ENCODE measurements at places on chromosomes 5 and 9.

DNA sequence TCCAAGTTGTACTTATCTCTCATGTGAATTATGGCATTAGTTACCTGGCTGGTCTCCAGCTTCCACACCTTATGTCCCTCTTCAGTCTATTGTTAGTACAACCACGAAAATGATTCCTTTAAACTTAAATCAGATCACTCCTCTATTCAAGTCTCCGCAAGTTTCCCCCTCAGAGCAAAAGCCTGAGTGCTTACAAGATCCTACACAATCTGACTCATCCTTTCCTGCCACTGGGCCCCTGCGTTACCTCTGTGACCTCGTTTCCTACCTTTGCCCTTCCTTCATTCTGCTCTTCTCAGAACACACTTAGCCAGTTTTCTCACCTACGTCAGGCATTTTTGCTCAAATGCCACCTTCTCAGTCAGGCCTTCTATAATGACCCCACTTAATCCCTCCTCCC is 45.1 kb upstream of the GLIS3 start:
- DNase-seq, result no peak

DNA sequence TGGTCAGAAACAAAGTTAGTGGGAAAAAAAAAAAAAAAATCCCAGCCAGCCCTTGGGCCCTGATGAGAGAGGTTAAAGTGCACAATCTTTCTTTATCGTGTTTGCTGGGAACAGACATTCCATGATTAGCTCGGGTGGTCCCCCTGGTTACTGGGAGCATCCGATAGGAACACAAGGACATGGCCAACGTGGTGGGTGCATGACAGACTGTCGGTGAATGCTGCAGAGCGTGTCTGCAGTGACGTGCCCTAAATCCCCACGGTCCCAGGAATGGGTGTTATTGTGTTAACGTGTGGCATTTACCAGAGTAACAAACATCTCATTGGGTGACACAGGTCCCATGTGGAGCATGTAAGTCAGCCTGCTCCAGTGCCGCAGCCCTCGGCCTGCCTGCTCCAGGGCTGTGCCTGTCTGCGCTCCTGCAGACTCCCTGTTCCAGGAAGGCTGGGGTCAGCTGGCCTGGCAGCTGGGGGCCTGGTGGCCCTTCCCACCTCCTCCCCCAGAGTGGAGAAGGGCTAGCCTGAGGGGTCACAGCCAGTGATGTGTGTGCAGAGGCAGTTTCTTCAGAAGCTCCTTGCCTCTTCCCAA is 34.3 kb upstream of the TBC1D2 start:
- no peak for DNase-seq

- no peak for DNase-seq
Measured at GRCh38 chr9:22238809-22239684, 207.6 kb upstream of the DMRTA1 start.

GRCh38 chr5:132816554-132816953 is 3.5 kb downstream of the SOWAHA start:
- no peak for DNase-seq

DNA sequence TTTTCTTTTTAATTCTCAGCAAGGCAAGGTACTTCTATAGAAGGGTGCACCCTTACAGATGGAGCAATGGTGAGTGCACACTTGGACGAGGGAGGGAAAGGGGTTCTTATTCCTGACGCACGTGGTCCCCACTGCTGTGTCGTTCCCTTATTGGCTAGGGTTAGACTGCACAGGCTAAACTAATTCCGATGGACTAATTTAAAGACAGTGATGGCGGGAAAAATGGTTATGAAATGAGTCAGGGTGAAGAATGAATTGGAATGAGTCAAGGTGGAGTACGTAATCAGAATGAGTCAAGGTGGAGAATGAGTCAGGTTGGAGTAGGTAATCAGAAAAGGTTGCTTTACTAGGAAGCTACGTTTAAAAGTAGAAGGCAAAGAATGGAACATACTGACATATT is 2.1 kb upstream of the HMGCS1 start:
- DNase-seq, result no peak

- DNase-seq, result no peak
Measured at GRCh38 chr5:141841378-141842180, 36.6 kb downstream of the PCDH1 start.

DNA sequence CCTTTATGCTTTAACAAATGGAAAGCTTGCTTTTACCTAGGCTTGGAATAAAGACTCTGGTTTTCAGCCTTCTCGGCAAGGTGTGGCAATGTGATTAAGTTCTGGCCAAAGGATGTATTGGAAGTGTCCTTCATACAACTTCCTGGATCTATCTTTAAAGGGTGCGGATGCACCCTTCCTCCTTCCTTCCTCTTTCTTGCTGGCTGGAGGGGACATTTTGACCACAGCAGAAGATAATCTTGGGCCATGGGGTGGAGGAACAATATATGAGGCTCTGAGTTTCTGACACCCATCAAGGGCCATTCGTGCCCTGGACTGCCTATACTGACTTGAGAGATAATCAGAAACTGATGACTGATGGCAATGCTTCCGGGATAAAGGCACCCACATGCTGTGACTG is 145.7 kb downstream of the ACER2 start:
- no peak for DNase-seq

- no peak for DNase-seq
Measured at GRCh38 chr9:108972626-108973209, 38.5 kb downstream of the ABITRAM start.

- DNase-seq, result no peak
Measured at GRCh38 chr9:70494221-70494620, 79.8 kb upstream of the KLF9 start.

DNA sequence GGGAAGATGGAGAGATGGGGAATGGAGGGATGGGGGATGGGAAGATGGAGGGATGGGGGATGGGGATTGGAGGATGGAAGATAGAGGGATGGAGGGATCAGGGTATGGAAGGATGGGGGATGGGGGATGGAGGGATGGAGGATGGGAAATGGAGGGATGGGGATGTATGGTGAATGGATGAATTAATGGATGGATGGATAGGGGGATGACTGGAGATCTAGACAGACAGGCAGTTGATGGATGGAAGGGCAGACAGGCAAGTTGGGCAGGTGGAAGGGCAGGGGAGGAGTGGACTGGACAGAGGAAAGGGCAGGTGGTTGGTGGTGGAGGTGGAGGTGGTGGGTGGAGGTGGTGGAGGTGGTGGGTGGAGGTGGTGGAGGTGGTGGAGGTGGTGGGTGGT is 167.2 kb downstream of the C9orf50 start:
- no peak for DNase-seq

DNA sequence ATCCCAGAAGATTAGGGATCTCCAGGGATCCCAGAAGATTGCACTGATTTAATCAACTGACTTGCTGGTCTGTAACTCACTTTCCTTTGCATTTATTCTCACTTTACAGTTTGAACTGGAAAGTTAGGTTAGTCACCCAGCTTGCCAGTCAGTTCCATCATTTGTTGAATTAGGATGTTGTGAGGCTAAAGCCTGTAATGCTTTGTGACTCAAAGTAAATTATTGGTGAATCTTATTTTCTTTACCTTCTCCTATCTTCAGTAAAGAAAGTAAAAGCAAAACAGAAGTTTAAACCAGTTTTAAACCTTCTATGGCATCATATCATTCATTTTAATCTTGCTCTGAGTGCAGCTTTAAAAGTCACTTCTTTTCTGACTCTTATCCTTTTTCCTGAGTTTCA is 85.8 kb downstream of the SLC44A1 start:
- DNase-seq, result no peak

DNA sequence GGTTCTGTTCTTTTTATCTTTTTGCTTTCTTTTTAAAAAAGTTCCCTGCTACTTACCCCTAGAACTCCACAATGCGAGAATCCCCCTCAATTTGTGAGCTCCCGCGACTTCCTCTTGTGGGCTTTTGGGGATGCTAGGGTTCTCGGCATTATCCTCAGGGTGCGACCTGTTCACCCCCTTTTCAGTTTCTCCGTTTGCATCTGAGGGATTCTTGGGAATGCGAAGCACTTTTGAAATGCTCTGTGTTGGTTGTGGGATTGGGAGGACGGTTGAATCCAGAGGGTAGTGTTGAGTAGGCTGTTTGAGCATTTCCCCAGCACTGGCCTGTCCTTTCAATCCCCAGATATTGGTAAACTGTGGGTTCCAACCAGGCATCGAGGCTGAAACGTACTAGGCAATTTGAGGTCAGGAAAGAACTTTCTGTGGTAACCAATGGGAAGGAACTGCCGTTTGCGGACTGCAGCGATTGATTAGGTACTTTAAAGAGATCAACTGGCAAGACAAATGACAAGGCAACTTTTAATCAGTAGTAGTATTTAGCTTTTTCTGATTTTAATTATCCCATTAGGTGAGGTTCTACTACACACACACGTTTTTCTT is 415 bp downstream of the XRCC4 start:
- peak; percentile 26 for DNase-seq

GRCh38 chr9:37534901-37535300 is 41.3 kb downstream of the FBXO10 start:
- no peak for DNase-seq

- DNase-seq, result no peak
Measured at GRCh38 chr9:124442826-124443225, 7.4 kb upstream of the ADGRD2 start.

- no peak for DNase-seq
Measured at GRCh38 chr5:16082053-16082452, 97.5 kb downstream of the MARCHF11 start.

DNA sequence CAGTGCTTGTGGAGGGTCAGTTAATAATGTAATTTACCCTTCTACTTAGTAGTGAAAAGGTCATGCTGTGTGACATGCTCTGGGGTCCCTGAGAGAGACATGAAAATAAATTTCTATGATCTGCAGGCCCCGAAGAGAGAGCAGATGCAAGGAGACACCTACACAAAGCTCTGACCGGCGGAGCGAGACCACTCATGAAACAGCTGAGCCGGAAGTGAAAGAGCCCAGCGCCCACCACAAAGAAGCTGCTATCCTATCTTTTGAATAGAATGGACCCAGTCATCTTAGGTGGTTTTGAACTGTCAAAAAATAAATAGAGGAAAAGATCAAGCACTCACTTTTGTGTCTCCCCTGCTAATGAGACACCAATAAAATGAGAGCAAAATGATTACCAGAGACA is 190.0 kb downstream of the MED10 start:
- DNase-seq, result no peak

- no peak for DNase-seq
Measured at GRCh38 chr5:31909073-31909472, 265.0 kb downstream of the GOLPH3 start.

DNA sequence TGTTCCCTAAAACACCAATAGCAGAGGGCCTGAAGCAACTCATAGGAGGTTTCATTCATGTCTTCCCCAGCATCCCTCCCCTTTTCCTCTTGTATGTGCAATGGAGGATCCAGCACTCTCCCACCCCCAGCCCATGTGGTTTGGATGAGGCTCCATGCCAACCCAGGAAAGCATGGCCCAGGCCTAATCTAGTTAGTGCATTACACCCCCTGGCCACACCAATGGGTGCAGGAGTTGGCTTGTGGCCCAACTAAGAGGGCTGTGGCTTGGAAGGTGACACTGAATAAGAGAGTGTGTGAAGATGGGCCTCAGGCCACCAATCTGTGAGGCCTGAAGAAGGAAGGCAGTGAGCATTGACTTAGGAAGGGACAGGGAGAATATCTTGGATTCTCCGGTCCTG is 70.8 kb upstream of the SMIM23 start:
- DNase-seq, result no peak

DNA sequence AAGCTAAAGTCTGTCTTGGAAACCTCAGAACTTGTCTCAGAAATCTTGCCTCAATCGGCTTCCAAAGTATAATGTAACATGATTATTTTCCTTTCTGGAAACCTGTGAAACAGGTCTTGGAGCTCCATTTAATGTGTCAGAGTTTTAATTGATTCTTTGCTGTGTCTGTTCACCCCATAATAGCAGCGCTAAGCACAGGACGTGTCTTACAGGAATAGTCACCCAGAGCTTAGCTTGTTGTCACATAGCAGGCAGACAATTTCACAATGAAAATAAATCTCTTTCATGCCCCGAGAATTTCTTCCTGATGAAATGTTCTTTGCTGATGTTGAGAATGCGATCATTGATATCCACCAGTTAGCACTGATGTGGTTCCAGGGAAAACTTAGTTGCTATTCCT is 40.2 kb upstream of the PTPN3 start:
- DNase-seq, result no peak

- no peak for DNase-seq
Measured at GRCh38 chr9:88234114-88234513, 95.8 kb upstream of the SPATA31C2 start.

DNA sequence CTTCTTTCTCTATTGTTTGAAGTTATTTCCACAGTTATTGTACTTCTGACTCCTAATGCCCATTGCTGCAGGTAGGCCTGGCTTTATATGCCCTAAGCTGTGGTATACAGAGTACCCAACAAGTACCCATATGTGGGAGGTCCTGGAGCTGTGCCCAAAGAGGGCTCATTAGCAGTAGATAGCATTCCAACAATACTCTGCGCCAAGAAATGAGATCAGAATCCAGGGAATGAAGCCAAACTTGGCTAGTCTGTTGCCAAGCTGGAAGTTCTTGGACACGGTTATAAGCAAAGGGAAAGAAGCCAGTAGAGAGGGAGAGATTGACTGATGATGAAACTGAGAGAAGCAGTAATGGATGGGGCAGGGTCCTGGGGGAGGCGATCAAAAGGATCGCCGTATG is 29.7 kb upstream of the FAM169A start:
- DNase-seq, result no peak

DNA sequence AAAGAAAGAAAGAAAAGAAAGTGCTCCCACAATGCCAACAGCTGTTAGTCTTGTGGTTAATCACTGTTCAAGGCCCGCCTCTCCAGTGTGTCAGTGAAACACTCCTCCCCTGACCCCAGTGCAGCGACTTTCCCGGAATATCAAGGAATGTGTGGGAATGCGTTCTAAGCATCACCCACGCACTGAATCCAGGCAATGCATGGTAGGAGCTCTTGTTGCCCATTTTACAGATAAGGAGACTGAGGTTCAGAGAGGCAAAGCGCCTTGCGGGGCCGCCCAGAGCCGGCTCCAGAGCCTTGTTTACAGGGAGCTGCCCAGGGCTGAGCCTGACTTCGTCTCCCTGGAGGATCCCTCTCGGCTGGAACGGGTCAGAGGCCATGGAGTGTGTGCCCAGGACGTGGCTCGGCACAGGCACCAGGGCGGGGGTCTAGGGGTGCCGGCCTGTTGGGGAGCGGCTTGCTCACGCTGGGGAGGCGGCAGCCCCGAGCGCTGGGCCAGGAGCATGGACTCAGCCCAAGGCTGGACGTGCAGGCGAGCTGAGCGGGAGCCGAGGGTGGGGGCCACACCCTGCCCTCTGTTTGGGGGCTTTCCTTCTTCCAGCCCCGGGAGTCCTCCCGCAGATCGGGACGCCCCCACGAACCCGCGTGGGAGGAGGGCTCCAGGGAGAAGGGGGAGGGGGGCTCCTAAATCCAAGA is 823 bp downstream of the ST6GALNAC6 start:
- no peak for DNase-seq

DNA sequence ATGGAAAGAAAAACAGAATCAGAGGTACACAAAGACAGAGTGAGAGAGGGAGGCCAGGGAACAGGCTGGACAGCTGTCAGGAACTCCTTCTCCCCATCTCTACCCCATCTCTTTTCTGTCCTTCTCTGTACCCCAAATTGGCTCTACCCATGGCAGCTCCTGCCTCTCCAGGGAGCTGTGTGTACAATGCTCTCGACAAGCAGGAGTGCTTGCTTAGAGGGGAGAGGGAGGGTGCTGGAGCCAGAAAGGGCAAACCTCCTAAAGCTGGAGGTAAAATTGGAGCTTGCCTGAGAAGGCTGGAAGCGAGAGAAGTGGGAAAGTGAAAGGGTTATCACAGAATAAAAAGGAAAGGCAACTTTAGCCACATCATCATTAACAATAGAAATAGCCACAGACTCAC is 6.4 kb downstream of the TPM2 start:
- no peak for DNase-seq

GRCh38 chr9:27367175-27367798 is 70.3 kb upstream of the EQTN start:
- DNase-seq, result no peak
